Umbilical cord (tissue), 2 donors: ENCODE measurements at places on chromosomes 12 and 14. TPM values are rescaled to one million over a fixed set of nuclear protein-coding genes. Genes with fewer than 3 reads are reported as not detected.

DNA sequence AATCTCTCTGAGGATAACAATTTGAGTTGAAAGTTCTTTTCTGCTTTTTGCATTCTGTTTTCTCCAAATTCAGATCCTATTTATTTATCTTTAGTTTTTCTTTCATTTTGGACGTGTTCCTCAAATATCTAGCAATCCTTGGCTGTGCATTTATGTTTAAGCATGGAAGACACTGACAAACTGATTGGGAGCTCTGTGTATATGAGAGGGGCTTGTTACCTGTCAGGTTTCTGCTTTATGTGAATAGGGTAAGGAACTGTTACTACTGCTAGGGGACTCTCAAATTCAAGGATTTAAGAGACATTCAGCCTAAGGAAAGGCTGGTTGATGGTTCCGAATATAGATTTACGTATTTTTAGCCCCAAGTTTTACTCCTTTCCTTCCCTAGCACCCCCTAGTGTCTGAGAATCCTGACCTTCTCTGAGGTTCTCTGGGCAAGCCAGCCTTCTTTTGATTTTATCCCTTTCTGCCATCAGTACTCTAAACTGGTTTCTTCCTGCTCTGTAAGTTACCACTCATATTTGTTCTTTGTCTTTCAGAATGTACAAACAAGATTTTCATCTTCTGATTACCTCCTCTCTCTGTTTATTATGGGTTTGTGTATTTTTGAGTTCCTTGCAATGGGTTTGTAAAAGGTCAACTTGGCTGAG, 30.5 kb downstream of the YLPM1 start:
- no peak for DNase-seq

DNA sequence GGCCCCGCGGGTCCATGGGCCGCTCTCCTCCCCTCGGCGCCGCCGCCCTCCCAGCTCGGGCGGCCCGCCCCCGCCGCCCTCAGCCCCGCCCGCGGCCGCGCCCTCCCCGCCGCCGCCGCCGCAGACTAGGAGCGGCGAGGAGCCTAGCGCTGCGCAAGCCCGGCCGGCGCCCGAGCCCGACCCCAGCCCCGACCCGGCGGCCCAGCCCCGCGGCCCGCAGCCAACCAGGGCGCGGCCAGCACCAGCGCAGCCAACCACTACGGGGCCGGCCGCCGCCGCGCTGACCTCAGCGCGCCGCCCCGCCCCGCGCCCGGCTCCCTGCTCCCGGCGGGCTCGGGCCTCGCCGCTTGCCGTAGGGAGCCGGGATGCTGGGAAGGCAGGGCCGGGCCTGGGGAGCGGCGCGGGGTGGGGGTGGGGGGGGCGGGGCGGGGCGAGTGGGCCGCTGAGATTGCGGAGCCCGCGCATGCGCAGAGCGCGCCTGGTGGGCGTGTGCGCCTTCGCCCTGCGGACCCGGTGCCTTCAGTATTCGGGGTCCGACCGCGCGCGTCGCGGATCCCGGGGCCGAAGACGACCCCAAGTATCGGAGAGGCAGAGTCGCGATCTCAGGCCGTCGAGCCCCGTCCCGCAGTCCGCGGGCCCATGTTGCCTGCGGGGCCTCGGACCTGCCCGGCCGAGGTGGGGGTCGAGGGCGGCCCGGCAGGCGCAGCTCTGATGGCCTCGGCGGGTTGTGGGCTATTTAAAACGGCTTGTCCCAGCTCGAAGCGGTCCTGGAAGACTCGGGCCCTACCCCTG, at the start of gene CDC42BPB:
CDC42BPB (minus strand) TSS at position 178 of the 792 bp plus-strand sequence. CDS start 376 bp downstream, outside the sequence.
- DNase-seq, result peak; percentile 94

DNA sequence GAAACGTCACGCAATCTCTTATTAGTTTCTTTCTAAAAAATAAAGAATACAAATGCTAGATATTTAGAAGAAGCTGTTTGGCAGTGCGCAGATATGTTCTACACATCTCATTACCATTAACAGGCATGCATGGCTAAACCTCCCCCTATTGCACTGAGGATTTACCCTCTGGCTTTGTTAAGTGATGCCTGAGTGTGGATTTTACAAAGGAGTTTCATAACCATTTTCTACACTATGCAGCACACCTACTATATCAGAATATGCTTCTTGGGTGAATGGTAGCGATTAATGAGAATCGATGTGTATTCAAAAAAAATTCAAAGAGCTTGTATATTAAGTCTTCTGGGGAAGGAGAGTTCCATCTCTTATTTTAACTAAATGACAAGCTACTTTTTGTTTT, 1.1 kb upstream of the RMST start:
- DNase-seq, result no peak

DNA sequence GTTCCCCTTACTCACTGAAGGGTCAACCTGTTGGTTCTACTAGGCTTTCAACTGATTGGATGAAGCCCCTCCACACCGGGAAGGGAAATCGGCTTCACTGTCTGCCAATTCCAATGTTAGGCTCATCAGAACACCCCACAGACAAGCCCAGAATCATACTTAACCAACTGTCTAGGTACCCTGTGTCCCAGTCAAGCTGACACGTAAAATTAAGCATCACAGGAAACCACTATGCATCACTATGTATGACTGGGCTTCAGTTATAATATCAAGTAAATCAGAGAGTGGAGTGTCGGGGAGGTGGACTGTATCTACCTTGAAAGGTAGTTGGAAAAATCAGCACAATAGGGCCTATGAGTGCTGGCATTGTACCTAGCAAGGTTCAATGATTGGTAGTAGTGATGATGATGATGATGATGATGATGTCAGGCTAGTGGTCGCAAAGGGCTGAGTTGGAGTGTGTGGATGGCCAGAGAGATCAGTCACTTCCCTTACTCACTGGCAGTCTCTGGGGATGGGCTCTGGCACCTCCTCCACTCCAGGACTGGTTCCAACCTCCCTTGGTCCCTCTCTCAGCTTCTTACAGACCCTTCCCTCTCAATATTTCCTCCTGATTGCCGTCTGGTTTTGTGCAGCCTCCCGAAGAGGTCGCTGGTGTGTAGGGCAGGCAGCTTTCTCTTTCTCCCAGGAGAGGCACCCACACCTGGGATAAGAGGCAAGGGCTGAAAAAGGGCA, 3.3 kb upstream of the ATG101 start:
- DNase-seq, result no peak

DNA sequence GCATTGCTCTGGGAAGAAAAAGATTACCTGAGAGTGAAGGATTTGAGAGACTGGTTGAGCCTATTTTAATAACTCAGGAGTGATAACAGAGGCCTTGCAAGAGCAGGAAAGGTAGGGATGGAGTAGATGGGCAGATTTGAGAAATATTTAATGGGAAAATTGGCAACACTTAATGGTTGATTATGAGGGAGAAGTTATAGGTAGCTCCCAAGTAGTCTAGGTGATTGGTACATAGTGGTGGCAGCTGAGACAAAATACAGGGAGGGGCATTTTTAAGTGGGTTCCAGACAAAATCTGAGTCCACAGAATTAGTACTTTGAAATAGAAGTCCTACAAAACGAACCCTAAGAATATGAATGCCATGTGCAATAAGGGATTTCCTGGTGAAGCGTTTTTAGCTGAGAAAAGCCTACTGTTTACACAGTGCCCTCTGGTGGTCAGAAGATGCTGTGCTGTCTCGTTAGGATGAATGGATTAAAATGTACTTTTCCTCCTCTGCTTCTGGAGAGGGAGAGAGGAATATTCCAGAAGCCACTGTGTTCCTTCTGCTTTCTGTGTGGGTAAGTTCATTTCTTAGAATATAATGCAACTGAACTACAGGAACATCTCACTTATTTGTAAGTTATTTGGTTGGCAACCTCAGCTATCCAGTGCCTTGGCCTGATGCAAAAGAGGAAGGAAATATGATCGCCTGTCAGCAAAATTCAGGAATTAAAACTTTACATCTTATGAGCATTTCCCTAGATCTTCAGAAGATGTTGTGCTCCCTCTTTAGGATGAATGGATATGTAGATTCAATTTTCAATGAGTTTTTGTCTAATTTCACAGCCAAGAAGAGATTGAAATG, 6.5 kb downstream of the ZBTB1 start:
- peak; percentile 72 for DNase-seq

DNA sequence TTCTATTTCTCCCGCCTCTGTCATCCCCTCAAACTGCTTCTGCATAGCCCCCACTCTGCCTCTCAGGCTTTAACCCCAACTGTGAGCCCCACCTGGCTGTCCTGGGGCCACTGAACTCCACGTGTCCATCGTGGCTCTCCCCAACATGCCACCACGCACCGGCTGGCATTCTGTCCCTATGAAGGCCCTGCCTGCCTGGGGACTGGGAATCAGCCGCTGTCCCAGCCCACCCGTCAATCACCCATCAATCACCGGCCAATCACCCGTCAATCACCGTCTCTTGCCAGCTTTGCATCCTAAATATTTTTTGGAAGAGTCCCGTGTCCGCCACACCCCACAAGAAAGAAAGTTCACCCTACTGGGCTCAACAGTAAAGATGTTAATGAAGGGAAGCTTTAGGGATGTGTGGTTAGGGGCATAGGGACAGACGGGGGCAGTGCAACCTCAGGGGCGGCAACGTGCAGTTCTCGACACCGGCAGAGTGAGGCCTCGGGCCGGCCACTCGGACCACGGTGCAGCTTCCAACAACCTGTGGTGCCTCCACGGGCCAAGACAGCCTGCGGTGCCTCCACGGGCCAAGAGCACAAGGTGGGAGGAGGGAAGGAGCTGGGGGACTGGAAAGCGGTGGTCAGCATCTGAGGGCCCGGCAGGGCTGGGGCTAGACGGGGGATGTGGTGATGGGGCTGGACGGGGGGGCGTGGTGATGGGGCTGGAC, 85.6 kb downstream of the GALNT9 start:
- no peak for DNase-seq

DNA sequence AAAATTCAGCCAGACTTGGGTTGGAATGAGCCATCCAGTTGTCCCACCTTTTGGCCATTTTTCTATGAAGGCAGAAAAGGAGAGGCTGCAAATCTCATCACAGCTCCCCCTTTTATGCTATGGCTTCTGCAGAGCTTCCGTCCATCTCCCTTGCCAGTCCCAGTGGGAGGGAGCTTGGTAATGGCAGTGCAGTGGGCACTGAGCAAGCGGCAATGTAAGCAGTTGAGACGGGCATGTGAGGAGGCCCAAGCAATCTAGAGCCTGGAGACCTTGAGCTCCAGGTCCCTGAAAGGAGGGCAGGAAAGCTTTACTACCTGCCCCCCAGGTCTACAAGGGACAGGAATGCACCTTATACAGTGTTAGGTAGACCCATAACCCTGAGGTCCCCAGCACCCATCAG, 73.1 kb downstream of the CRACR2A start:
- DNase-seq, result no peak

- DNase-seq, result no peak
Measured at GRCh38 chr12:9909724-9910123, 22.4 kb downstream of the CLEC2A start.

GRCh38 chr14:101234999-101235334, 326.3 kb upstream of the DIO3 start:
- DNase-seq, result no peak

DNA sequence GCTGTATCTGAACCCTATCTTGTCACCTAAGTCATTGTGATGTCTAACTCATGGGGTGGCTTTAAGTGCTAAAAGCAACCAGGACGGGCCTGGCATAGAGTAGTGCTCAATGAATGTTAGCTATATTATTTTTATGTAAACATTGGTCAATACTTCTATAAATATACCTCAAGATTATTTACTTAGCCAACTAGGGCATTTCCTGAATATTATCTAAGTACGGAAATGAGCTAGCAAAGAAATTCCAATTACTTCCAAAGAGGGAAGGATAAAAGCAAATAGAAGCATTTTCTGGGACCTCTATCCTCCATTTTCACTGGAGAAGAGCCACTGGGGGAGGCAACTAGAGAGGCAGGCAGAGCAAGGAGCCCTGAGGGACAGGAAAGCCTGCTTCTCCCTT, 20.6 kb downstream of the CCDC92 start:
- no peak for DNase-seq

DNA sequence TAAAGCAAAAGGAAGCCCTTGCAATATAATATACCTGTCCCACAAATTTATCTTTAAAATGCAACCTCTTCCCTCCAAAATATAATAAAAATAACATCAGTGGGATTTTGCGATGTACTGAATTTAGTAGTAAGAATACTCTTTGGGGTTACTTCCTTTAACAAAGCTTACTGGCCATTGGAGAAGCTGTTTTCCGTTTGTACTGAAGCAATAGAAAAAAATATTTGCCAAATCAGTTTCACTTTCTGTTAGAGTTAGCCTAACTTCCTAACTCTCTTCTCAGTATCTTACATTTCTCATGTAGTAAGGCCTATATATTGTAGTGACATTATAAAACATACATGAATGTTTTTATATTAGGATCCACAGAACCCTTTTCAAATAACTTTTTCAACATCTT, 3.7 kb downstream of the MAX start:
- DNase-seq, result no peak

DNA sequence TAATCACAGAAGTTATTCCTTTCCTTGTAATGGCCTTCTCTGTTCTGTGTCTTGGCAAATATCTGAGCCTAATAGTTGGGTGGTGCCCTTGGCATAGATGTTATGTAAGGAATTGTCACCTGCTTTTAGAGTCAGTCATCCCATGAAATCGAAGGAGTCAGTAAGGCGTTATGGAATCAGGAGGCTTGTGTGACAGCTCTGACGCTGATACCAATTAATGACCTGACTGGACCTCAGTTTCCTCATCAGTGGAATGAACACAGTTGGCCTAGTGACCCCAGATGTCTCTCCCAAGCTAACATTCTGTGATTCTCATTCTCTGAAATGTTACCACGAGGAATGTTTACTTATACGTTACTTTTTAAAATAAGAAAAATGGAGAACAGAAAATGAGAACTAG, 32.1 kb downstream of the TXNRD1 start:
- no peak for DNase-seq

Gene ERBB3
- 3.1 TPM for total RNA-seq

DNA sequence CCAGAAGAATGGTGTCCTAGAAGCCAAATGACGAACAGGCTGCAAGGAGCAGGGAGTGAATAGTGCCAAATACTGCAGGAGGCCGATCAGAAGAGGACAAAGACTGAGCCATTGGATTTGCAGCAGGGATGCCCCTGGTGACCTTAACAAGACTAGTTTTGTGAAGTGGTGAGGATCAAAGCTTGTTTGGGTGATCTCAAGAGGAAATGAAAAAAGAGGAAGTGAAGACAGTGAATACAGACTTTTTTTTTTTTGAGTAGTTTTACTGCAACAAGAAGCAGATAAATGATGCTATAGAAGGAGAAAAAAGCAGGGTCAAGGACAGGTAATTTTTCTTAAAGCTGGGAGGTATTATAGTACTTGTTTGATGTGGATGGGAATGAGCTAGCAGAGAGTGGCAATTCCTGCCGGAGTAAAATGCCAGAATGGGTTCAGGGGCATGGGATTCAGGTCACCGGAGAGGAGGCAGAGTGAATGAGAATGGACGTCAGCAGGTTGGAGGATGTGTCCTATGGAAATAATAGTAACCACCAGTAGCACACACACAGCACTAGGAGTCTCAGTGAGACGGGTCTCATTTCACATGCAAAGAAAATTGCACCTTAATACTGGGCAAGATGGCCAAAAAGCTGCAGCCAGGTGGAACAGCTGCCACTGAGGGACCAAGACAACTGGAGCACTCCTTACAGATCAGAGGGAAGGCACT, 345.8 kb upstream of the CCDC196 start:
- no peak for DNase-seq
